HT-29 (cell line): ENCODE measurements at places on chromosomes 2 and 18. TPM values are rescaled to one million over a fixed set of nuclear protein-coding genes. Genes with fewer than 3 reads are reported as not detected.
A peak's percentile ranks its signal among the peaks of the same experiment; 100 is the strongest.

DNA sequence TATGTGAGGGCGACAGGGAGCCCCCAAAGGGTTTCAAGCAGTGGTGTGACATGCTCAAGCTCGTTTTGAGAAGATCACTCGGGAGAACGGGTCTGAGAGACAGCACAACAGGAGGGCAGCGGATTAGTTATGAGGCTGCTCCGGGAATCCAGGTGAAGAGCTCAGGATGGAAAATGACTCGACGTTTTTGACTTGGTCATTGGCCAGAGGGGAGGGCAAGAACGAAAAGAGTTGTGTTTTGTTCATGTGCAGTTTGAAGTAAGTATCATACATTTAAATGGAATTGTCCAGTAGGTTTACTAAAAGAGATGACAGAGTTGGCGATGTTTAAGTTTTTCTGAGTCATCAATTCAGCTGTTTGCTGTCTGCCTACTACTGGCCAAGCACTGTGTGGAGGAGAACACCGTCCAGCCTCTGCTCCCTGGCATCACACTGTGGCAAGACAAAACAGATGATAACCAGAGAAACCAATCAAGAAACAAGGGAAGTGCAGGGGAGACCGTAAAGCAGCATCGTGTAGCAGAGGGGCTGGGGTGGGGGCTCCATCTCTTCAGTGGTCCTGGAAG, 25.3 kb upstream of the ANXA4 start:
- DNase-seq: no peak

The VWA3B gene
- total RNA-seq: not detected in 2 replicates

DNA sequence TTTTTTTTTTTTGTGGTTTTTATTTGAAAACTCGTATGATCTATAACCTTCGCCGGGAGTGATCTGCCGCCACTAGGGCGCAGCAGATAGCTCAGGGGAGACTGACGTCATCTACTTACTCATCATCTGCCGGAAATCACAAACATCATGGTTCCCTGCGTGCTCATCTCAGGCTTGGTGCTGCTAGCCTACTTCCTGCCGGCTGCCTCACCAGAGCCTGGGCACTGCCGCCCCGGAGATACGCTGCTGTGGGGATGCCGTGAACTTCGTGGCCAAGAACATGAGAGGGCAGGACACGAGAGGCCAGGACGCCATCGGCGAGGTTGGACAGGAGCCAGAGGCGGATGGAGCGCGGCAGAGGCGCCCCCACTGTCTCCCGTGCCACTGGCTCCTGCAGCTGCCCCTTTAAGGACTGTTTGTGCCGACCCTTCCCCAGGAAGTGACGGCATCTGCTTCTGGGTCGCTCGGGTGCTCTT, 68.8 kb downstream of the DOK6 start:
- DNase-seq: peak; percentile 27

The SGPP2 gene
- total RNA-seq: 16.9 and 23.6 TPM in 2 replicates

DNA sequence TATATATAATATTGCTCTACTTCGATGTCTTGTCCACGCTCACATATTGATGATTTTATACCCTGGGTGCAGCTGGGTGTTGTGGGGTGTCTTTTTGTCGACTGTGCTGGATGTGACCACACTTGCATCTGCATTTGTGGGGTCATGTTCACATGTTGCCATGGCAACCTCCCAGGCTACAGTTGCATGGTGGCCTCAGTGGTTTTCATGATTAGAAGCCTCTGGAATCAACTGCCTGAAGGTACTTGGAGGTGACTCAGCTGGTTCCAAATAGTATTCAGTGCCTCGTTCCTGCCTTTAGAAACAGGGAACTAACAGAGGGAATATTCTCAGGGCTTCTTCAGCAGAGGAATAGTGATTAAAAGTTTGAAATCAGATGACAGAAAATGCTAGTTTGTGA, 166.3 kb upstream of the NYAP2 start:
- no peak for DNase-seq
